Activated naive CD4-positive, alpha-beta T cell treated with anti-CD3 and anti-CD28 coated beads for 36 hours (primary cell): ENCODE measurements at places on chromosomes 3 and 15. TPM values are rescaled to one million over a fixed set of nuclear protein-coding genes. Genes with fewer than 3 reads are reported as not detected.

DNA sequence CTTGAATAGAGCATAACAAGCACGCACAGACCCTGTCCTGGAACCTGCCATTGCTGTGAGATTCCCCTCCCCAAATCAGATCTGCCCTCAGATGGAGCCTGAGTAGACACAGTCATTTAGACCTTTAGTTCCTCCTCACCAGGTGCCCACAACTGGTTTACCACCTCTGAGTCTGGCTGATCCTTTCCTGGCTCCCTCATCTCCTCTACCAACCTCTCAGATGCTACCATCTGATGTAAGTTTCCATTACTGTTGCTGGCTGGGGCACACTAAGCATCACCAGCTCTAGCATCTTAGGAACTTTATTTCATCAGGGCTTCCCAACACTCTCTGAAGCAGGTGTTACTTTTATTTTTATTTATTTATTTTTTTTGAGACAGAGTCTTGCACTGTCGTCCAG lies 288.3 kb downstream of the TLE3 start:
- no peak overlapping the region for H3K27ac ChIP-seq
- peak; percentile 34 for DNase-seq
- H3K4me1 ChIP-seq = peaks cover 14% of the 10 kb centered on the region
- no peaks in the 10 kb centered on the region for H3K36me3 ChIP-seq
- no peak overlapping the region for H3K4me3 ChIP-seq
- H3K27me3 ChIP-seq = peaks cover 2% of the 10 kb centered on the region

DNA sequence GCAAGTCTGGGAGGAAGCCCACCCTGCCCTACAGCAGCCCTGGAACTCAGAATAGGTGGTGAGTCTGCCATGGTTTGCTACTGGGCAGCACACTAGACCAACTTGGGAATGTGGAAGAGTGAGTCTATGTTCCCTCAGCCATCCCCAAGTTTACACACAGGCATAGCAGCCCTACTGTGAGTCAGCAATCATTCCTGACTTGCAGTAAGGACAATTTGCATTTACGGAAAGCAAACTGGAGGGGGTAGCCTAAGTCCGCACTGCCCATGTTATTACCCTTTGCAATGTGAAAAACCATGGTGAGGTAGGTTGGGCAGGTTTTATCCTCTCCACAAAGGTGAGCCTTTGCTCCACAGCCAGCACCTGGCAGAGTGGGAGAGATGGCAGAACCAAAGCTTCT lies 4.6 kb downstream of the TCTA start:
- H3K4me1 ChIP-seq = peaks cover 72% of the 10 kb centered on the region
- H3K27me3 ChIP-seq = no peaks in the 10 kb centered on the region
- peak overlapping the region; percentile 95 for H3K27ac ChIP-seq

DNA sequence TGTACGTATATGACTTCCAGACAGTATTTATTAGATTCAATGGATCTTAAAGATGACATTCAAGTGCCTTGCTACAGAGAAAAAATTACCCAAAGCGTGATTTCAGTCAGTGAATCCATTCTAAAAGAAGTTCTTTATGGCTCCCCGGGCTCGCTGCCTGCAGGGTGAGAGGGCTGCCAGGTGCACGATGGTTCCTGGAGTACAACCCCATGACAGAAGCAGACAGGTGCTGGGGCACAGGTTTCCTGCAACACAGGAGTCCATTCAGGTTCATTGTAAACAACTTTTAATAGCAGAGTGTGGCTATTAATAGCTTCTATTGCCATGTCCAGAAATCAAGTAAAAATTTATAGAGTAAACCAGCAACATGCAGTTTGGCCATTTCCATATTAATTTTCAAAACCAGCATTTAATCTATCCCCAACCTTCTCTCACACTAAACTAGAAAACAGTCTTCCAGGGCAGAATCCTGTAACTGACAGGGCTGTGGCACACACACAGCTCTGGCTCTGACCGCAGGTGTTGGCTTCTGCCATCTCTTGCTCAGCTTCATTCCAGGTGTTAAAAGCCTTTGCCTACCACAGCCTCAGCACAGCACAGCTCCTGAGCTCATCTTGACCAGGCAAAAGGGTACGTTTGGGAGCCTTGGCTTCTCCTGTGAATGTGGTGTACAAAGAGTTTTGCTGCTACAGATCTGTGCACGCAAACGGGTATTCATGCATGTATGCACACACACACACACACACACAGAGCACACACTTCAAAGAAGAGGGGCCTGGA lies 185.9 kb downstream of the MEX3B start:
- no peaks in the 10 kb centered on the region for H3K27me3 ChIP-seq
- DNase-seq = no peak
- H3K36me3 ChIP-seq = no peaks in the 10 kb centered on the region
- H3K4me1 ChIP-seq = no peaks in the 10 kb centered on the region

DNA sequence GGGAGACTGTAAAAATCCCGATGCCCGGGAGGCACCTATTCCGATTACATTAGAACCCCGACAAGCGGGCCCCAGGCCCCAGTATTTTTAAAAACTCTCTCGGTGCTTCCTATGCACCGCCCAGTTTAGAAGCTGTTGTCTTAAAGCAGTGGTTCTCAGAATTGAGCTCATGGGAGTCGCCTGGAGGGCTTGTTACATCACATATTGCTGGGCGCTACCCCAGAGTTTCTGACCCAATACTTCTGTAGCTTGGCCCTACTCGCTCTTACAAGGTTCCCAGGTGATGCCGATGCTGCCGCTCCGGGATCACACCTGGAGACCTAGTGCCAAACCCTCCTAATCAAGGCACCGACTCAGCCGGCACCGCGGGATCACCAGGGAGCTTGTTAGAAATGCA lies 35.2 kb downstream of the CPN2 start:
- peaks cover 15% of the 10 kb centered on the region for H3K27me3 ChIP-seq
- H3K4me1 ChIP-seq = peaks cover 8% of the 10 kb centered on the region
- peak overlapping the region; percentile 46 for H3K4me3 ChIP-seq
- DNase-seq = no peak
- no peak overlapping the region for H3K27ac ChIP-seq

GRCh38 chr15:46471096-46471495 lies 836.3 kb downstream of the SQOR start:
- no peaks in the 10 kb centered on the region for H3K4me1 ChIP-seq
- DNase-seq = no peak
- no peak overlapping the region for H3K27ac ChIP-seq
- H3K27me3 ChIP-seq = no peaks in the 10 kb centered on the region

- peaks cover 9% of the 10 kb centered on the region for H3K27me3 ChIP-seq
- DNase-seq = no peak
- H3K36me3 ChIP-seq = no peaks in the 10 kb centered on the region
- H3K4me1 ChIP-seq = peaks cover 13% of the 10 kb centered on the region
- H3K27ac ChIP-seq = no peak overlapping the region
These were observed 156.6 kb upstream of the RGMA start for GRCh38 chr15:93245661-93246042.

DNA sequence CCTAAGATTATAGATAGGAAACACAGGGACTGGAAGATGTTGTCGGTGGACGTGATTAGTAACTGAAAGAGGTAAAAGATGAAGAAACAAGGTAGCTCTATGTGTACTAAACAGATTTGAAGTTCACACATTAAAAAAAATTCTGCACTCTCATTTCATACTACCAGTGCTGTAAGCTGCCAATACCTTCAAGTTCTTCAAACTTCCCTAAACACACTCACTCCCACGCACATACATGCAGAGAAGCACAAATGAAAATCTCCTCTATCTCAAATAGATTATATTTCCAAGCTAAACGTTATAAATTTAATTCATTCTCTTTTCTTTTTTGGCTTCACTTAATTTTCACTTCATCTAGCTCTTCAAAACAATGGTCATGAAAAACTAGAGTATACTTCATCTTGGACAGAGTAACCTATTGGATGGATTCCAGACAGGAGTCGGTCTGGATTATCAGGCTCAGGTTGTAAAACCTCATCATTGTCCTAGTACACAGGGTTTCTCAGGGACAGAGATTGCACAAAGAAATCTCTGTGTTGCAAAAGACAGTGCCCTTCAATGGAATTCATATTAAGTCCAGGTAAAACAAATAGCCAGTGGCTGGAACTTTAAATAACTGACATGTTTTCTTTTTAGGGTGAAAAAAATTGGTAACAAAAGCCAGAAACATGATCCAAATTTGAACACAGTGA lies 408.1 kb upstream of the ZNF385D start:
- H3K36me3 ChIP-seq = no peaks in the 10 kb centered on the region
- no peaks in the 10 kb centered on the region for H3K4me1 ChIP-seq
- no peaks in the 10 kb centered on the region for H3K27me3 ChIP-seq
- H3K4me3 ChIP-seq = no peak overlapping the region

DNA sequence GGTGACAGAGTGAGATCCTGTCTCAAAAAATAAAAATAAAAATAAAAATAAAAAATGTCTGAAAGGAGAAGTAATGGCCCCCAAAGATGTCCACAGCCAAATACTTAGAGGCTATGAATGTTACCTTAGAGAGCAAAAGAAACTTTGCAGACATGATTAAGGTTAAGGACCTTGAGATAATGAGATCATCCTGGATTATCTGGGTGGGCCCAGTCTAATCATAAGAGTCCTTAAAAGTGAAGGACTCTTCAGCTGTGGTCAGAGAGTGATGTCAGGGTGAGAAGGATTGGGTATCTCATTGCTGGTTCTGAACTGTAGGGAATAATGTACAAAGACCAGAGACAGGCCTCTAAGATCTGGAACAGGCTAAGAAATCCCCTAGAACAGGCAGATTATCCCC lies 84.9 kb upstream of the POU1F1 start:
- H3K36me3 ChIP-seq = no peaks in the 10 kb centered on the region
- H3K4me3 ChIP-seq = no peak overlapping the region
- DNase-seq = no peak
- H3K4me1 ChIP-seq = no peaks in the 10 kb centered on the region

- H3K27me3 ChIP-seq = no peaks in the 10 kb centered on the region
- H3K4me3 ChIP-seq = no peak overlapping the region
- no peak for DNase-seq
- H3K4me1 ChIP-seq = peaks cover 36% of the 10 kb centered on the region
- no peak overlapping the region for H3K27ac ChIP-seq
- H3K36me3 ChIP-seq = peaks cover 6% of the 10 kb centered on the region
These were observed 25.3 kb downstream of the LPP start for GRCh38 chr3:188179006-188179966.

DNA sequence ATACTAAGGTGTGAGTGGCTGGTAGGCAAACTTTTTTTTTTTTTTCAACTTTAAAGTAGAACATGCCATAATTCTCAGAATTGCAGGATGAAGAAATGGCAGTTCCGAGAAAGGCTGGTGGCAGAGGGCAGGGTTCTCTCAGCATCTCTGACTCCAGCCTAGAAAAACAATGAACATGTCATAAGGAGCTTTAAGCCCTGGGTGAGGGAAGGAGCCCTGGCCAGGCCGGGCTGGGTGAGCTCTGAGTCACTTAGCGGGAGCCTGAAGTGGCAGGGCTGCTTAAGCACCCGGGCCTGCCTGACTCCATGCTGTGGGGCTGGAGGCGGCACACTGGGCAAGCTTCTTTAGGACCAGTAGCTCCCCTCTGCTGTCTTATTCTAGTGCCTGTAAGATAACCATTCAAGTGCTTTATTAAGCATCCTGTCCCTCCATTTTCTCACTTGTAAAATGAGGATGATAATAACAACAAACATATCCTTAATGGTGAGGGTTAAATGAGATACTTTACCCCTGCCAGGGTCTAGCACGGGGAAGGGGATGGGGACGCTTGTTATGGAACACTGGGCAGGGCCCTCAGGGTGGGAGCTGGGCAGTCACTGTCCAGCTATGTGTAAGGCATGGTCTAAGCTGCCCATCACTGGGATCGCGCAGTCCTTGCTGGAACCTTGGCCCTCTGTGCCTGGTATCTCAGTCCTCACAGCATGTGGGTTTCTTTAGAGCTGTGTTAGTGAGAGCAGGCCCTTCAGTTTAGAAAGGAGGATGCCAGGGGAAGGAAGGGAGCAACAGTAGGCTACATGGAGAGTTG lies 18.4 kb downstream of the SMAD6 start:
- H3K27me3 ChIP-seq = no peaks in the 10 kb centered on the region
- H3K4me3 ChIP-seq = no peak overlapping the region
- H3K27ac ChIP-seq = no peak overlapping the region
- peak; percentile 37 for DNase-seq
- H3K4me1 ChIP-seq = peaks cover 20% of the 10 kb centered on the region
- no peaks in the 10 kb centered on the region for H3K36me3 ChIP-seq

- DNase-seq = no peak
- H3K27me3 ChIP-seq = no peaks in the 10 kb centered on the region
- no peaks in the 10 kb centered on the region for H3K4me1 ChIP-seq
- no peak overlapping the region for H3K4me3 ChIP-seq
- no peaks in the 10 kb centered on the region for H3K36me3 ChIP-seq
These were observed 12.0 kb downstream of the TMEM266 start for GRCh38 chr15:76071806-76072205.

DNA sequence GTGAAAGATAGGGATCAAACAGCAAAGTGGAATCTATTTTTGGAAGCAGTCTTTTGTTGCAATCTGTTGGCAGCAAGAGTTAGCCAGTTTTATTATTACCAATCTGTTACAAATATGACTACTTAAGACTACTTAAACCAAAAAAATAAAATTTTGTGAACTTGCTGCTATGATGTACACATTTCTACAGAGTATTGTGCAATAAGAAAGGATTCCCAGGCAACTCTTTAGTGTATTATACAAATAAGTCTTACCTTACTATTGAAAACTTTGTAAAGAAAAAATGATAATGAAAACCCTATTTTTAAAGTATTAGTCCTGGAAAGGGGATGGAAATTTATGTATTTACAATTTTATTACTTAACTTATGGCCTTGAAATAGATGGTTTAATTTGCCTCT lies 44.7 kb downstream of the CADM2 start:
- no peaks in the 10 kb centered on the region for H3K27me3 ChIP-seq
- no peaks in the 10 kb centered on the region for H3K36me3 ChIP-seq
- H3K27ac ChIP-seq = no peak overlapping the region

GRCh38 chr15:85276921-85277320 lies 103.5 kb upstream of the AKAP13 start:
- H3K27me3 ChIP-seq = no peaks in the 10 kb centered on the region
- no peak overlapping the region for H3K4me3 ChIP-seq
- H3K4me1 ChIP-seq = no peaks in the 10 kb centered on the region
- H3K27ac ChIP-seq = no peak overlapping the region
- no peaks in the 10 kb centered on the region for H3K36me3 ChIP-seq

GRCh38 chr3:111776827-111777483 lies 82.1 kb upstream of the PHLDB2 start:
- H3K4me3 ChIP-seq = no peak overlapping the region
- H3K27me3 ChIP-seq = no peaks in the 10 kb centered on the region
- H3K4me1 ChIP-seq = no peaks in the 10 kb centered on the region
- no peaks in the 10 kb centered on the region for H3K36me3 ChIP-seq
- no peak overlapping the region for H3K27ac ChIP-seq

- H3K4me3 ChIP-seq = no peak overlapping the region
- no peak overlapping the region for H3K27ac ChIP-seq
- no peak for DNase-seq
- H3K4me1 ChIP-seq = no peaks in the 10 kb centered on the region
These were observed 100.0 kb upstream of the CSPG5 start for GRCh38 chr3:47678446-47679338.

Gene MKRN2
- total RNA-seq = 34.5 TPM

Gene SH3BP5
- 9.0 TPM for total RNA-seq

Gene CTDSPL
- total RNA-seq = 3.7 TPM

Gene COL7A1
- total RNA-seq = 0.84 TPM

Gene P4HTM
- 21.7 TPM for total RNA-seq

Gene SHQ1
- 20.5 TPM for total RNA-seq
